ENCODE measurements at places on chromosomes 12 and 14. TPM values are rescaled to one million over a fixed set of nuclear protein-coding genes. Genes with fewer than 3 reads are reported as not detected.

The KITLG gene
- 9.0 TPM for total RNA-seq

GRCh38 chr14:67502867-67503266 lies 14.3 kb upstream of the TMEM229B start:
- DNase-seq, result no peak

The RERGL gene
- 0.97 TPM for total RNA-seq

GRCh38 chr14:65387628-65388027 lies 24.9 kb upstream of the FUT8 start:
- DNase-seq, result no peak

- DNase-seq, result no peak
These were observed 939 bp downstream of the NPC2 start for GRCh38 chr14:74491956-74492775.

The CLBA1 gene
- total RNA-seq, result 2.7 TPM

- DNase-seq, result no peak
These were observed 27.1 kb downstream of the SLC11A2 start for GRCh38 chr12:50999093-50999492.

DNA sequence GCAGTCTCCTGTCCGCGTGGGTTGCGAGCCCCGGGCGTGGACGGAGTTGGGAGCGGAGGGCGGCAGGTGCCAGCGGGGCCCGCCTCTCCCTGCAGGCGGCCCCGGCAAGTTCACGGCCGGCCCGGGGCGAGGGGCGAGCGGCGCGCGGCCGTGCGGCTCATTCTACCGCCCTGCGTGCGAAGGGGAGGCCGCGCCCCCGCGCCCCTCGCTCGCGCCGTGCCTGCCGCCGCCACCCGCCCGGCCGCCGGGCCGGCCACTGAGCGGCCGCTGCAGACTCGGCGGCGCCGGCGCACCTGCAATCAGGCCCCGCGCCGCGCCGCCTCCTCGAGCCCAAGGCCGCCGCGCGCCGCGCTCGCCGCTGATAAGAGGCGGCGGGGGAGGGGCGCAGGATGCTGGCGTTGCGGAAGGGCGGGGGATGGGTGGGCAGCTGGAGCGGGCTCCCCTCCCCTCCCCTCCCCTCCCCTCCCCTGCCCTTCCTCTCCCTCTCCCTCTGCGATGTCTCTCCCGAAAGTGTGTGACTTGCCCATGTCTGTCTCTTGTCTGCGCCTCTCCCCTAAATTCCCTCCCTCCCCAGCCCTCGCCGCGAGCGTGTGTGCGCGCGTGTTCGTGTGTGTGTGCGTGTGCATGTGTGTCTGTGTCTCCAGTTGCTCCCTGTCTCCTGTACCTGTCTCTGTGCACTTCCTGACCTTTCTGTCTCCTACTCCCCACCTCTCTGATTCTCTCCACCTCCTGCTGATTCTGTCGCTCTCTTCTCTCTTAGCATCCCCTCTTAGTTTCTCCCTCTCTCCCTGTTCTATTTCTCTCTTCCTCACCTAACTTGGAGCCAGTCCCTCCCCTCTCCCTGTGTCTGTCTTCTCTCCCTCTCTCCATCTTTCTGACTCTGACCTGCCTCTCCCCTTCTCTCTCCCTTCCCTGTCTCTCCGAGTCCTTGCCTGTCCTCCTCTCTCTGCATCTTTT lies 768.1 kb upstream of the TBX3 start:
- no peak for DNase-seq

- no peak for DNase-seq
These were observed 62.9 kb downstream of the WSCD2 start for GRCh38 chr12:108191938-108192337.

DNA sequence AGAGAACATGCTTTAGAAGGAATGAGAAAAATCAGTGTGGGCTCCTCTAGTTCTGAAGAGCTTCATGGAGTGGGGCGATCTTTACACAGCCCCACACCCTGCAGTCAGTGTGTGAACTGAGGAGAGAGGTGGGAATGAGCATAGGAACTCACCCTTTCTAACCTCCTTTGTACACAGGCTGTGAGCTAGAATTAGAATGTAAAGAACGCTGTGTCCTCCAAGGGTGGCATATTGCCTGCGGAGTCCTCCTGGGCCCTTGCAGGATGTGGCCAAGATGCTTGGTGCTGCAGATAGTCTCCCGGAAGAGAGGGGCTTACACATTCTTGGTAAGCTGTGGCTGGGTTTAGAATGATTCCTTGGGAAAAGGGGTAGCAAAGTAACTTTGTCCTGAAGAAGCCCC lies 43.9 kb downstream of the NINJ2 start:
- no peak for DNase-seq

GRCh38 chr14:99599393-99599792 lies 4.6 kb downstream of the CCDC85C start:
- DNase-seq, result no peak

The TC2N gene
- 1.7 TPM for total RNA-seq

The ACVRL1 gene
- 31.1 TPM for total RNA-seq

GRCh38 chr14:34930591-34931091 lies 52.2 kb upstream of the SRP54 start:
- DNase-seq, result no peak

DNA sequence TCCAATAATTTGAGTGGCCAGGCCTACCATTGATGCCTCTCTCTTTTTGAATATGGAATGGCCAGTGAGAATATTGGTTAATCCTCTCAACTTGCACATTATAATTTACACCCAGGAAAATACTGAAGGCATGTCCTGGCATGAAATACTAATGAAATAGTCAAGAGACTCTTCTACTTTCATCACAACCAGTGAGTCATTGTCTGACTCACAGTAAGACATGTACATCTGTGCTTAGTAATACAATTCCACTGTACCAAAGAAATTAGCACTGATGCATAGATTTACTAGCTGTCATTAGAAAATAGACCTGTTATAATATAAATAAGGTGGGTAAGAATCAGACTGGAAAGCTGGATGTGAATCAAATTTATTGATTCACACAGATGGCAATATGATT lies 31.6 kb downstream of the KCNC2 start:
- DNase-seq, result no peak

DNA sequence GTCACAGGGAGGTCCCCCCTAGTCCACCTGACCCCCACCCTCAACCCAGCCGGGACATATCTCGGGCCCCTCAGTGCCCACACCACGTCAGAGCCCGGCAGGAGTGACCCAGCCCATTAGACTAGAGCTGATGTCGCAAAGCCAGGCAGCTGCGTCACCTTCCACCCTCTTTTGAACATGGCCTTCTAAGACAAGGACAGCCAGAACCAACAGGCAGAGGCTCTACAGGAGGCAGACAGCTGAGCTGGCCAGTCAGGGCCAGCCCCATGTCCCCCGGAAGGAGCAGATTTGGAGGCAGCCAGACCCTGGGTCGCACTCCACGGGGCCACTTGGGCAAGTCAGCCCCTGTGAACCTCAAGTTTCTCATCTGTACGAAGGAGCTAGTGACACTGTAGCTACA lies 44.1 kb downstream of the SCARB1 start:
- DNase-seq, result no peak

DNA sequence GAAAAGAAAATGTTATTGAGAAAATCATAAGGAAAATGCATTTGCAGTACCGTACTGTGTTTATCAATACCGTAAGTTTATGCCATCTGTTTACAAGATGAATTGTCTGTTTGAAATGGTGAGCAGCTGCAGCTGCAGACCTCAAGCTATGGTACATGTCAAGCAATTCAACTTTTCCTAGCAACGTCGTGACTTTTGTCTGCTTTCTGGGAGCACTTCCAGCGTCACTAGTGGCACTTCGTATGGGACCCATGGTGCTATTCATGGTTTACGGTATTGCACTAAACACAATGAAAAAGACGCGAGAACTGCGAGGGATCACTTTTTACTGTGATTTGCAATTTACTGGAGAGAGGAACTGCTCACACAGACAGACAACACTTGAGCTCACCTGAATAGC lies 160.8 kb downstream of the UNC79 start:
- DNase-seq, result no peak

DNA sequence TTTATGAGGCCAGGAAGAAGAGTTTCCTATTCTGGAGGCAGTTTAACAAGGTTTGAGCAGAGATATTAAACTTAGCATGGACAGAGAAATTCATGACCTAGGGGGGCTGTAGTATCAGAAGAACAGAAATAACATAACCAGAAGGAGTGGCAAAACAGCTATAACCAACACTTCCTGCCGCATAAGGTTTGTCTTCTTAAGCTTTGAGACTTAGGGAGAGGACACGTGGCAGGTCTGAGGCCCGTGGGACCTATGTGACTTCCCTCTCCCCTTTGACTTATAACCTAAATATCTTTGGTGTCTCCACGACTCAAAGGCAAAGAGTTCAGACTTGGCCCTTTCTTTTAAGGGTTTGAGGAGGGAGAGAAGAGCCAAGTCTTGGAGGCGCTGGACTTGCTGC lies 119.1 kb upstream of the PZP start:
- DNase-seq, result no peak

DNA sequence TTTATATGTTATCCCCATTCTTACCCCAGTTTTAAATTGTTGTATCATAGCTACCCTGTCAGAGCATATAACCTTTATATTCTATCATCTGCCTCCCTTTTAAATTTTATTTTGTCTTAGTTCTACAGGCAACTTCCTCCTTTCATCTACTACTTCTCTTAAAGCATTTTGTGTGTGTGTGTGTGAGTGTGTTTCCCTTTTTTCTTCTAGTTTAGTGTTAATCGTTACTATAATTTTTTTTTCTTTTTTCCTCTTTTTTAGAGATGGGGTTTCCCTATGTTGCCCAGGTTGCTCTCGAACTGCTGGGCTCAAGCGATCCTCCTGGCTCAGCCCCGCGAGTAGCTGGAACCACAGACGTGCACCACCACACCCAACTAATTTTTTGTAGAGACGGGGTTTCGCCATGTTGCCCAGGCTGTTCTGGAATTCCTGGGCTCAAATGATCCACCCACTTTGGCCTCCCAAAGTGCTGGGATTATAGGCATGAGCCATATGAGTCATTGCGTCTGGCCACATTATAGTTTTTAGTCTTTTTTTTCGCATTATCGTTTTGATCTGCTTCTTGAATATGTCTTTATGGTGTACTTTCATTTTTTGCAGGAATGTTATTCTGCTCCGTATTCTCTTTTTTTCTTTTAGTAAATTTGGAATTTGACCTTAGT lies 33.1 kb upstream of the FBXO34 start:
- DNase-seq, result no peak

GRCh38 chr12:38507839-38508238 lies 191.3 kb downstream of the ALG10B start:
- no peak for DNase-seq

The INHBC gene
- not detected for total RNA-seq

DNA sequence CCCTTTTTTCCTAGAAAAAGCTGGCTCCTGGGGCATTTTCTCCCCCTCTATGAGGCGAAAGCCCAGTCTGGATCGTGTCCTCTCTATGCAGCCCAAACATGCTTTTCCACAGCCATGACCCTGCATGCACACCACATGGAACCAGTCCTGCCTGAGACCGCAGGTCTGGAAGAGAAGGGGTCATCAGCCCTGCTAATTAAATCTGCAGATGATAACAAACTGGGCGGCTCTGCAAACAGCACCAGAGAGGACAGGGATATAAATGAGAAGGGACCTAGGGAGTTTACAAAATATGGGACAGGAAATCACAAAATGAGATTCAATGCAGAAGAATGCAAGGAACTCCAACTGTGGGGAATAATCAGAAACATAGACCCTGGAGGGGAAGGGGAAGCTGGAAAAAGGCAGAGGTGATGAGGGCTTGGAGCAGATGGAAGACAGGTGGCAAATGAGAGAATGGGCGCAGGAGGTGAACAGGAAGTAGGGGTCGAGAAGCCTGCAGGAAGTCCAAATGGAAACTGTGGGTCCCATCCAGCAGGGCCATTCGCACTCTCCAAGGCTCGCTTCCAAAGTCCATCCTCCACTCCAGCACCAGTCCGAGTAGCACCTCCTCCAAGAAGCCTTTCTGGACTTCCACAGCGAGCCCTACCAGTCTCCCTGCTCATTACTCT lies 76.3 kb downstream of the ANO2 start:
- no peak for DNase-seq

- DNase-seq, result peak; percentile 75
These were observed 267.7 kb downstream of the RASSF9 start for GRCh38 chr12:85568395-85569103.

DNA sequence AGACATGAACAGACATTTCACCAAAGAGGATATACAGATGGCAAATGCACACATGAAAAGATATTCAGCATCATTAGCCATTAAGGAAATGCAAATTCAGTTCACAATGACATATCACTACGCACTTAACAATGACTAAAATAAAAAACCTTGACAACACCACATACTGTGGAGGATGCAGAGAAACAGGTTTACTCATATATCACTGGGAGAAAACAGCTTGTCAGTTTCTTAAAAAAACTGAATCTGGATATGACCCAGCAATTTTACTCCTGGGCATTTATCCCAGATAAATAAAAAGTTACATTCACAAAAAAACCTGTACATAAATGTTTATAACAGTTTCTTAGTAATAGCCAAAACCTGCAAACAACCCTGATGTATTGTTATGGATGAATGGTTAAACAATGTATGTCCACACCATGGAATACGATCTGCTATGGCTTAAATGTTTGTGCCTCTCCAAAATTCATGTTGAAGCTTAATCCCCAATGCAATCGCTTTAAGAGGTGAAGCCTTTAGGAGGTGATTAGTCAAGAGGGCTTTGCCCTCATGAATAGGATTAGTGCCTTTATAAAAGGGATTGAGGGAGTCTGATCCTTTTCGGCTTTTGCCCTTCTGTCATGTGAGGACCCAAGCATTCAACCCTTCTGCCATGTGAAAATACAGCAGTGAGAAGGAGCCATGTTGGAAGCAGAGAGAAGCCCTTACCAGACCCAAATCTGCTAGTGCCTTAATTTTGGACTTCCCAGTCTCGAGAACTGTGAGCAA lies 36.0 kb upstream of the PPP4R3A start:
- no peak for DNase-seq

DNA sequence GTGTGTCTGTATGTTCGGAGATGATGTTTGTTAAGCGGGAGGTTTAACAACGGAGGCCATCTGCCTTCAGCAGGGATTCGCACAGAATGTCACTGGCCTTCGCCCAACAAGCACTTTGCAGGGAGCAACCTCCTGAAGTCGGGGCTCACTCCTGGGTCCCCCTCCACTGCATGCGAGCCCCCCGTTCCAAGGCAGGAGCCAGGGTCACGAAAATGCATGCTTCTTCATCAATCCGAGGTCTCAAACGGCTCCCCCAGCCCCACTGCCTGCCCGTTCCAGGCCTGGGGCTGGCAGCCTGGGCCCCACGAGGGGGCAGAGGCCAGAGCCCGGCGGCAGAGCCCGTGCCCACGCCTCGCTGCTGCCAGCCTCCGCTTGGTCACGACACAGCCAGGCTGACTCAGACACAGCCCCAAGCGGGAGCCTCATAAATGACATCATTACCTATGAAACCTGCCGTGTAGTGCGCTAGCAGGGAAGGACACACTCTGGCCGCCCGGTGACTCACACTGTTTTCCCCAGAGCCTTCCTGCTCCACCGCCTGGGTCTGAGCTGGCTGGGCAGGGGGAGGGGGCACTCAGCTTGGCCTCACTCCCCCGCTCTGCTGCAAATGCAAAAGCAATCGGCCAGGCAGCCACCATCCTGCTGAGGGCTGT lies 169.5 kb upstream of the RTL1 start:
- peak; percentile 74 for DNase-seq

Data from cardiac septum (tissue), 1 donor.